NCI-H1417 (cell line): ENCODE measurements at places on chromosomes 4 and X.

DNA sequence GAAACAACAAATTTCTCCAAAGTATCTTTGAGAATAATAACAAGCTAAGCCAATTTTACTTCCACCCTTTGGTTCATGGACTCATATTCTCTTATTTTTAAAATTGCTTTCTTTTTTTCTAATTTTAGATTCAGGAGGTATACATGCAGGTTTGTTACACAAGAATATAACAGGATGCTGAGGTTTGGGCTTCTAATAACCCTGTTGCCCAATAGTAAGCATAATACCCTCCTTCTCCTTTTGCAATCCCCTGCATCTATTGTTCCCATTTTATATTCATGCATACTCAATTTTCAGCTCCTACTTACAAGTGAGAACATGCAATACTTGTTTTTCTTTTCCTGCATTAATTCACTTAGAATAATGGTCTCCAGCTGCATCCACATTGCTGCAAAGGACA, 202.3 kb upstream of the FSTL5 start:
- no peak for DNase-seq

DNA sequence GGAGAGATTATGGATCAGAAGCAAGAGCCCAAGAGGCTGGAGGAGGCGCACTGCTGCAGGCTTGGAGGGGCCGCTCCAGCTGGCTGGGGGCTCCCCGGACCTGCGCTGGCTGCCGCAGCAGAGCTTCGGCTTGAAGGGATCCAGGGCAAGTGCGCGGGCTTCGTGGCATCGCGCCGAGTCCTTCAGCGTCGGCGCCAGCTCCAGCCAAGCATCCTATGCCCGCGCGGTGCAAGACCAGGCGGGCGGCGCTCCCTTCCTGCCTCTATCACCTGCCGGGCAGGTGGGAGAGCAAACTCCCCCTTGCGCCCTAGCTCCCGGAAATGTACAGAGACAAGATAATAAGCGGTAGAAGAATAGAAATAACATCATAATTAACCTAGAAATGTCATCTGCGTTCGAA, 10.5 kb upstream of the UCP1 start:
- DNase-seq = peak; percentile 65

GRCh38 chrX:107747596-107748161, 27.9 kb downstream of the TSC22D3 start:
- peak; percentile 89 for DNase-seq

DNA sequence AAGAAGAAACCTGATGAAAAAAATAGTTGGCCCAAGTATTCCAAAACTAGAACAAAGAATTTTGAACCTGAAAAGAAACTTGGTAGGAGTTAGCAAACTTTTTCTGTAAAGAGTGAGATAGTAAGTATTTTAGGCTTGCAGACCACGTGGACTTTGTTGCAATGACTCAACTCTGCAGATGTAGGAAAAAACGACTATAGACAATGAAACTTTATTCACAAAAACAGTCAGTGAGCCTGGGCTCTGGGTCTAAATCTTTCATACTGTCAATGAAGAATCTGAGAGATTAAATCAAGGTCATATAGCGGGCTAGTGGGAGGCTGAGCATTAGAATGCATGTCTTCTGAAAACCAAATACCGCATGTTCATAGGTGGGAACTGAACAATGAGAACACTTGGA, 23.0 kb downstream of the SH3D19 start:
- no peak for DNase-seq

DNA sequence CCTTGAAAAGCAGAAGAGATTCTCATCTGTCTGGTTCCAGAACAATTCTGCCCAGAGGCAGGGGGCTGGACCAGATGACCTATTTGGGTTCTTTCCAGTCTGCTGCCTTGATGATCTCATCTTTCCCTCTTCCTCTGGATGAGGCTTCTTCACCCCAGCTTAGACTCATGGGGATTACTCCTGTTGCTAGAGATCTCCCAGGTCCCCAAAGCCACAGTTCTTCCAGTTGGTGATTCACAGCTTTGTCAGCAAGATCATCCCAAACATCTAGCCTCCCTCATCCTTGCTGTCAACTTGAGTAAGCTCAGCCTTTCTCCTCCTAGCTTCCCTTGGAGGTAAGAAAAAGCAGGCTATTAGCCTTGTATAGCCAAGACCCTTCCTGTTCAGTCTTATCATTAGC, 64.2 kb upstream of the PJA1 start:
- DNase-seq = no peak

DNA sequence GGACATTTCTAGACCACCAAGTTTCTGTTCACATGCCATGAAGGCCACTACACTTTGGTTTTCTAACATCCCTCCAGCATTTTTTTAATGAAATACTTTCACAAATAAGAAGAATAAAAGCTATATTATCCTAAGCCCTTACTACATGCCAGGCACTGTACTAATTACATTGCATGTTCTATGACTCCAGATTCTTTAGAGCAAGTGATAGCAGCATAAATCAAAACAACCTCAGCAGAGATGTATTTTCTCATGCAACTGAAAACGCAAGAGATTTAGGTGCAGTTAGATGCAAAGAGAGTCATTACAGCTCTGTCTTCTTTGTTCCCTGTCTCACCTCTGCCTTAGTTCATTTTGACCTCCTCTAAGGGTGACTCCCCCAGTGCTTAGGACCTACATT, 230.0 kb downstream of the LDB2 start:
- DNase-seq = no peak

DNA sequence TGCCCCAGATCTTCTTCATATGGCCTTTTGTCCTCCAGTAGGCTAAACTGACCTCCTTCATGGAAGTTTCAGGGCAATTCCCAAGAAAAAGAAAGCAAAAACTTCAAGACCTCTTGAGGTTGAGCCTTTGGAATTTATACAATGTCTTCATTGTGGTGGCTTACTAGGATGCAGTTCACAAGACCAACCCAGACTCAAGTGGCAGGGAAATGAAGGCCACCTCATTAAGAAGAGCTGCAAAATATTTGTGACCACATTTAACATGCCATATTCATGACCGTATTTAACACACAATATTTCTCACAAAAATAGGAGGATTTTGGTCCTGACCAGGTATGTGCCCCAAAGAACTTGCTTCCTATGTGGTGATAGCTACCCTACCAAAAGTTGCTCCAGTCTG, 605.5 kb upstream of the PITX2 start:
- DNase-seq = no peak

GRCh38 chrX:118347131-118347530, 1.2 kb downstream of the WDR44 start:
- DNase-seq = no peak

GRCh38 chr4:68773699-68774098, 42.1 kb upstream of the UGT2B10 start:
- no peak for DNase-seq

DNA sequence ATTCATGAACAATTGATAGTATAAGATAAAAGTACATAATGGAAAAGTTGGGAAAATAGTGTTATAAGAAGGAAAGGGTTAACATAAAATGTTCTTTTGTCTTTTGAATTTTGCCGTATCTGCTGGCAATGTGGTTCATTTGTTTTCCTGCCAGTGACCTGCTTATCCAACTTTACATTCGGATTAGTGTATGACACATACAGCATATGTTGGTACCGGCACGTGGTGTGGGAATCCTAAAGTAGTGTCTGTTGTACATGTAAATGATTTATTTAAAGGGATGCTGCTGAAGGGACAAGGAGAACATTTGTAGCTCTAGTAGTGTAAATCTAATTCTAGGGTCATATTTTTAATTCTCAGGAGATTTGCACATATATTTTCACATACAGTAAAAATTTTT, 11.5 kb downstream of the RAB9A start:
- no peak for DNase-seq

GRCh38 chr4:112327965-112328733, 31.0 kb downstream of the ALPK1 start:
- DNase-seq = peak; percentile 84

DNA sequence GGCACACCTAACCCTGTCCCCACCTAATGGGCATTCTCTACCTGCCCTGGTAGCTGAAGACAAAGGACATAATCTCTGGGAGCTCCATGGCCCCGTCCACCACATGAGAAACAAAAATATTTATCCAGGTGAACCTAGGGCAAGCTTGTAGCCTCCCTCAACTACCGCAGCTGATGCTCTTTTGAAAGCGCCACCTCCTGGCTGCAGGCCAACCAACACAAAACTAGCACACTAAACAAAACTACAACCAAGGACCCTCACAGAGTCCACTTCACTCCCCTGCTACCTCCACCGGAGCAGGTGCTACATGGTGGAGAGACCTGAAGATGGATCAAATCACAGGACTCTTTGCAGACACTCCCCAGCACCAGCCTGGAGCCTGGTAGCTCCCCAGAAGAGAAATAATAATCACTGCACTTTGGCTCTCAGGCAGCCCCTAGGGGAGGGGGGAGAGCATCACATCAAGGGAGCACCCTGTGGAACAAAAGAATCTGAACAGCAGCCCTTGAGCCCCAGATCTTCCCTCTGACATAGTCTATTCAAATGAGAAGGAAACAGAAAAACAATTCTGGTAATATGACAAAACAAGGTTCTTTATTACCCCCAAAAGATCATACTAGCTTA, 111.3 kb upstream of the ATP8A1 start:
- DNase-seq = peak; percentile 11

DNA sequence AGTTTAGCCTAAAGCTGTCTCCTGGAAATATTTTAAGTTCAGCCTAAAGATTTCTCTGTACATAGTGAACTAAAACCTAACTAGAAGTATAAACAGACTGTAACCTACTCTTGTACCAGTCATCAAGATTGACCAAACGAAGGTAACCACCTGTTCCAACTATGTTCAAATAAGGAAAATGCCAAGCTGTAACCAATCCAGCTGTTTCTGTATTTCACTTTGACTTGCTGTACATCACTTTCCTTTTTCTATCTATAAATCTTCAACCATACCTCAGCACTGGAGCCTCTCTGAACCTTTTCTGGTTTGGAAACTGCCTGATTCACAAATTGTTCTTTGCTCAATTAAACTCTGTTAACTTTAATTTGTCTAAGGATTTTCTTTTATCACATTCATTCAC, 3.1 kb upstream of the CYSLTR1 start:
- no peak for DNase-seq

- DNase-seq = no peak
Observed at GRCh38 chrX:41720125-41720779, 3.7 kb upstream of the GPR82 start.

DNA sequence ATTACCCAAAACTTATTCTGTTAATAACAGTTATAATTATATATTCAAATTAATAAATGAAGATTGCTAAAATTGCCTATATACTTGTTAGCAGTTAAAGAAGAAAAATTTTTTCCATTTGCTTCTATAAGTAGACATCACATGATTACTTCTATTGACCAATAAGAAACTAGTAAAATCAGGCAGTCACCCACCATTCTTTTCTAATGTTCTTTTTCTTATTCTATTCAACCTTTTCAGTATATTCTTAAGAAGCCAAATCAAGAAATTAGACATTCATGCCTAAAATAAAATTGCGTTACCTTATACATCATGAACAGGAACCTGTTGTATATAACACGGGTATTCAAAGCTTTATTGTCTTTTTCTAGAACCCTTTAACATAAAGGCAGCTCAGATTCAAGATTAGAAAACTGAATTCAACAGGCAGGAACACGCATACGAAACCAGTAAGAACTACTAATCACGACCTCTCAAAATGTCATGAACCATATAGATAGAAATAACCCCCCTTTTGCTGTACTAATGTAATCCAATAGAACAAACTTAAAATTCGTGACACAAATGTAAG, 568.1 kb upstream of the DIPK2B start:
- DNase-seq = no peak

GRCh38 chrX:78024349-78025059, 55.1 kb upstream of the PGAM4 start:
- DNase-seq = peak; percentile 56

GRCh38 chr4:180578175-180578574, 1665.0 kb upstream of the TENM3 start:
- DNase-seq = no peak

GRCh38 chrX:72330131-72330530, 24.4 kb upstream of the CITED1 start:
- peak; percentile 35 for DNase-seq

GRCh38 chr4:3332498-3332897, 39.7 kb downstream of the RGS12 start:
- DNase-seq = no peak

- no peak for DNase-seq
Observed at GRCh38 chr4:26183017-26183416, 137.8 kb upstream of the RBPJ start.

DNA sequence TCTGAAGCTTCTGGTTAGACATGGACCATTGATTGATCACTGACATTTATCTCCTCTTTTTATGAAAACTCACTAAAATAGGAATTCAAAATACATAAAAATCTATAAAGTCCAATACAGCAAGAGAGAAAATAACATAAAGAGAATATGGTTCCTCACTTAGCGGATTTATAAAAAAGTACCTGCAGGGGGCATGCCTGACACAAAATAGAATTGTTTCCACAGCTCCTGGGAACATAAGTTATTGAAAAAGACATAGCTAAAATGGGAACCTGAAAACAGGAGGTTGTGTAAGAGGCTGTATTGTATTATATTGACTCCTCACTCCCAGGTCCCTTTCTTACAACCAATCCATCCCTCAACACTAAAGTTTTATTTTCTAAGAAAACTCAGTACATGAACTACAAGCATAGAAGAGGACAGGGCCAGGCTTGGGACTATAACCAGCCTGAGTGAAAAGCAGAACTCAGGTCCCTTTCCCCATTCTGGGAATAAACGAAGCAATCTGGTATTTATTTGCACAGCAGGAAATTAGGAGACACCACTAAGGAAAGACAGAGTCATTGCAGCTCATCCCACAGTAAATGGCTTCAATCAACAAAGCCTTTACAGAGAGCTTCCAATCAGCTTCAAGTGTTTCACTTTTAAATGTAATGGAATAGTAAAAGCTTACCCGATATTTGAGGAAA, 121.1 kb upstream of the NDST4 start:
- DNase-seq = peak; percentile 16

GRCh38 chrX:154486396-154487207, at the start of gene UBL4A:
Gene UBL4A, minus strand, starts transcription at chrX:154486615. Its CDS starts 31 bp downstream, at chrX:154486584.
- DNase-seq = peak; percentile 68

- no peak for DNase-seq
Observed at GRCh38 chrX:128685387-128685786, 633.2 kb upstream of the ACTRT1 start.

DNA sequence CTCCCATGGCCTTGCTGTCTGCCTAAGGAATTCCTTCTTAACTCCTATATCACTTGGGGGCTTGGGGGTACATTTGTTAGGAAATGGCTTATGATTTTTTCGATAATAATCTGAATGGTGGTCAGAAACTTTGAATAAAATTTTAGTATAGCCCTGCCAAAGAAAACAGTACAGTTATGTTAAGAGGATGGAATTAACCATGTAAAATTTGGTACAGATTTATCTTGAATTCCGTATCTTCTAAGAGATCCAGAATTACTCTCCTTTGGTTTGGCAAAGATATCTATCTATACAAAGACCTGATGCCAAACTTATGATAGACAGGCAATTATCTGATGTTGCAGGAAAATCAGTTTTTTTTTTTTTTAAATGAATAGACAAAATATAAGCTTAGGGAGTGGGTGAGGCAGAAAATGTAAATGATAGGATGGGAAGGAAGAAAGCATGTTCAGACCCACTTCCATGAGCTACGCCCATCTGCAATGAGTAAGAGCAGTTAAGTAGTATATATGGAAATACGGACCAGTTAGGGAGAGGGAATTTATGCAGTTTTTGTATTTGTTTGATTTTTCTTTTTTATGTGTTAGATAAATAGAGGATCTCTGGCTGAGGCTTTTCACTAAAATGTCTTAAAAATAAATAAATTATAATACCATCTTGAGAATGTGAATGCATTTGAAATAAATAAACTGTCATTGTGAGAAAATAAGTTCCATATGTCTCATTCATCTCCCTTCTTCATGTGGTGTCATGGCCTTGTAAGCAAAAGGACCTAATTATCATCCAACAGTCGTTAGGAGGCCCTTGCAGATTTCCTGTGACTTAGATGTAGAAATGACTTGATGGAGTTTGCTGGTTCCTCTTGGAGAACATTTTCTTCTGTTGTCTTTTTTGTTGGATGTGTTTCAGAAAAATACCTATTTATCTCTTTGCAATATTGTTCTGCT, 389.6 kb downstream of the ARHGAP24 start:
- DNase-seq = no peak
